ENCODE measurements at places on chromosomes 12 and 14.

DNA sequence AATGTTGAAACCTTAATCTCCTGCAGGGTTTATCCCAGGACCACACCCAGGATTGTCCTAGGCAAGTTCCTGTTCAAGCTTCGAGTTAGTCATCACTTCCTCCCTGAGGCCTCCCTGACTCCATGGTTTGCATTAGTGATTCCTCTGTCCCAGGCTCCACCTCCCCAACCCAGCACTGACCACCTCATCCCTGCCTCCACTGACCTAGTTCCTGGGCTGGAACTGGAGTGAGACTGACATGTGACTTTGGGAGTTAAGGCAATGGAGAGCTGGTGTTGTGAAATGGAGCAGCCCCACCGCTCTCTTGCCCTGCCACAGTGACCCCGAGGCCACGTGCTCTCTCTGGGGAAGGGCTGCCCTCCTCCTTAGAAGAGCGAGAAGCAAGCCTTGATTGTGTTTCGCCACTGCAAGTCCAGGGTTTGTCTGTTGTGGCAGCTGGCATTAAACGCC, 15.8 kb upstream of the DTX1 start:
- DNase-seq = no peak

DNA sequence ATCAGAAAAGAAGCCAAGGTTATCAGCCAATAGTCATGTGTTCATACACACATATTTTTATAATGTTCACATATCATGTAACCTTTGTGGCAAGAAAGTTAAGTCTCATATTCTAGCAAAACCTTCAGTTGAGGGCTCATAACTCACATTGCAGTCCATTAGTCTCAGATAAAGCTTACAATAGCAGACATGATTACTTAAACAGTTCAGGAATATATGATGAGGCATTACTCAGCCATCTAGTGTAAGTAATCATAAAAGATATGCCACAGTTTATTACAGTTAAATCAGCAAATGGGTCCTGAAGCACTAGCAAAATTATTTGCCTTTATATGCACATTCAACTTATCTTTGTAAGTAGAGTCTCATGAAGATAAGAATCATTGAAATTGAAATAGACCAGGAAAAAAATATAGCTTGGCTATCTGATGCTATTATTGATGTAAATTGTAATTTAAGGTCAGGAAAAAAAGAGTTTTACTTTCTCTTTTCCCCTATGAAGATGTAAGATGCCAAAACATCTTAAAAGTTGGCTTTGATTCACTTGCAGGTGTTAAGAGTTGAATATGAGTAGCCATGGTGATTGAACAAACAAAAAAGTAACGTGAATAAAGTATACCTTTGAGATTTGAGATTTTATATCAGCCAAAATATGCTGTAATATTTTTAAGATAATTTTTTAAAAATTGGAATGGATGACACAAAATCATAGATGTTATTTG, 537.0 kb downstream of the SLC6A15 start:
- no peak for DNase-seq

- DNase-seq = no peak
Measured at GRCh38 chr12:110458756-110459155, 8.6 kb upstream of the ARPC3 start.

DNA sequence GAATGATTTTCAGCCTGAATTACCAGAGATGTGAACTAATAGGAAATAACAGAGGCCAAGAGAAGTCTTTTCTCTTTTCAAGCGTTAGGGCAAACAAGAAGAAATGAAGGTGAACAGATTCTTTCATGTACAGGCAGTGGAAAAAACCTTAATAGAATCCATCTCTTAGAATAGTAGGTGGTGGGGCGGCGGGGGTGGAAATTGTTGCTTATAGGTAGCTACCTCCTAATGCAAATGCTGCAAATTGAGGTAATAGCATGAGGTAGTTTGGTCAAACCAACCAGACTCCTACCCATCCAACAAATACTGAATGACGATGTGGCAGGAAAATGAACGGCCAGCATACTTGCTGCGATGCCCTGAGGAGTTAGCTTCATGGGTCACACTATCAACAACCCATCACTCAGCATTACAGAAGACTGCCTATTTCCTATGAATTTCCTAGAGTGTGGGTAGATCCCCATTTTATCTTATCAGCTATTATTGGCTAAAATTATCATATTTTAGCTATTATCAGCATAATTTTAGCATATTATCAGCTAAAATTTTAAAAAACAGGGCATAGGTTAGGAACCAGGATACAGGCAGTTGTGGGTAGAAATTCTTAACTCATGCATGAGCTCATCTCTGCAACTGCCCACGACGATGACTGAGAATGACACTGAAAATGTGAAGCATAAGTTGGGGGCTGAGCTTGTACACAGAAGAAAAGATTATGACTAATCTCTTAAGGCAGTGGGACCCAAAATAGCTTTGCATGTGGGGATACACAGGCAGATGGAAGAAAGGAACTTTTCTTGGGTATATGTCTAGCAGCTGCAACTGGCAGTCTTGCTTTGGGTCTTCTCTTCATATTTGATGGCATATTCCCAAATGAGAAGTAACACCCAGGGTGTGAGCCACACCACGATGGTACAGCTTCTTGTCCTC, 68.7 kb downstream of the NIN start:
- DNase-seq = no peak

GRCh38 chr12:62335796-62336195, 75.6 kb downstream of the USP15 start:
- DNase-seq = no peak

DNA sequence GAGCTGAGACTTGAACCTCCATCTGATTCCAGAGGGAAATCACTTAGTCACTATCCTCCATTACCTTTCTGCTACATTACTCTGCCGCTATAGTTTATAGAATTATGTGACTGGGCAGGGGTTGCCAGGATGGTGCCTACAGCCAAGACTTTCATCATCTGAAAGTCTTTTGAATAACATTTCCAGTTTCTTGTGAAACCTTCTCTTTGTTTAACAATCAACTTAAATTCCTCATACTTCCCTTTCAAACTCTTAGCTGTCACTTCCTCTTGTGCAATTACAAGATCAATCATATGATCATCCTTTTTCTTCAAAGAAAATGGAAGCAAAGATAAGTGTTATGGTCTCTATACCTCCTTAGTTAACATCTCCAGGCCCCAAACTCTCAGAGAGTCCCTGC, 25.4 kb upstream of the PELI2 start:
- DNase-seq = no peak

GRCh38 chr12:69931569-69931968, 106.5 kb downstream of the MYRFL start:
- no peak for DNase-seq

- DNase-seq = no peak
Measured at GRCh38 chr12:18145924-18146323, 55.9 kb upstream of the RERGL start.

- no peak for DNase-seq
Measured at GRCh38 chr14:60628892-60629291, 20.4 kb downstream of the SIX1 start.

- DNase-seq = no peak
Measured at GRCh38 chr14:61290701-61291100, 9.6 kb upstream of the TMEM30B start.

GRCh38 chr14:24849471-24849870, 200.5 kb downstream of the STXBP6 start:
- DNase-seq = no peak

DNA sequence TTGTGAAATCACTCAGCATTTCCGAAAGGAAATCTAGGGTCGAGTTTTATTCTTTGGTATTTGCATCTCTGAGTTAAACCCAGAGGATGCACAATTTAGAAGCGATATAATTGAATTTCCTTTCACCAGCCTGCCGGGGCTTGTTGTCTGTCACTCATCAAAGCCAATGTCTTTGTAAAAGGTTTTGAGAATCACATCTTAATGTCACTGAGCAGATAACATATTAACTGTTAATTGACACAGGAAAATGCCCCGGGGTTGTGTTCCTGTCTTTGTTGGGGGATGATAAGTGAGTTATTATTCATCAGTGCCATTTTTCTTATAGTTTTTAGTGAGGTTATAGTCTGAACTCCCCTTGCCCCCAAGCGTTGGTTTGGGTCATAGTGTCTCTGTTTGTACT, 73.4 kb downstream of the DUSP6 start:
- no peak for DNase-seq

DNA sequence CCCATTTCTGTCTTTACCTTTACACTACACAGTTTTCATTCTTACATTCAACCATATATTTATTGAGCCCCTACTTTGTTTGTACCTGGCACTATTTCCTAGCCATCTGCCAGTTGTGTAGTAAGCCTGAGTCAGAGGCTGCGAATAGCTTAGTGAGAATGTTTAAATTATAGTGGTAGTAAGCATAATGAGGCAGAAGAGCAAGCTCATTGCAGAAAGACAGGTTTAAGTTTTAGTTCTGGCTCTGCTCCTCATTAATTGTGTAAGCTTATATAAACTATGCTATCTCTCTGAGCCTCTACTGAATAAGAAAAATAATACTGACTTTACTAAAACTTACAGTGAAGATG, 123.5 kb downstream of the NAV3 start:
- no peak for DNase-seq

GRCh38 chr12:117360551-117361346, 677 bp downstream of the NOS1 start:
- no peak for DNase-seq
